ENCODE measurements at places on chromosomes 16 and 17. TPM values are rescaled to one million over a fixed set of nuclear protein-coding genes. Genes with fewer than 3 reads are reported as not detected.

CSH2 gene
- not detected for total RNA-seq

GPRC5B gene
- total RNA-seq = 58.5 TPM

HBA2 gene
- not detected for total RNA-seq

BCL6B gene
- total RNA-seq = 0.41 TPM

C16orf89 gene
- not detected for total RNA-seq

CHST6 gene
- 22.4 TPM for total RNA-seq

FBXW10B gene
- total RNA-seq = 0.82 TPM

KCNJ18 gene
- not detected for total RNA-seq

FOXN1 gene
- not detected for total RNA-seq

TBC1D3C gene
- not detected for total RNA-seq

TM4SF5 gene
- total RNA-seq = not detected

SYNGR3 gene
- 2.2 TPM for total RNA-seq

- DNase-seq = no peak
- no peak overlapping the region for H3K27ac ChIP-seq
- H3K4me1 ChIP-seq = peaks cover 17% of the 10 kb centered on the region
- H3K4me3 ChIP-seq = peak overlapping the region; percentile 75
Observed at GRCh38 chr17:42289611-42290181, 1.4 kb downstream of the STAT5A start.

- no peaks in the 10 kb centered on the region for H3K36me3 ChIP-seq
- H3K27ac ChIP-seq = peak overlapping the region; percentile 67
- no peak overlapping the region for H3K4me3 ChIP-seq
- H3K27me3 ChIP-seq = no peaks in the 10 kb centered on the region
- peaks cover 8% of the 10 kb centered on the region for H3K4me1 ChIP-seq
Observed at GRCh38 chr16:11224096-11224893, 31.7 kb downstream of the SOCS1 start.

DNA sequence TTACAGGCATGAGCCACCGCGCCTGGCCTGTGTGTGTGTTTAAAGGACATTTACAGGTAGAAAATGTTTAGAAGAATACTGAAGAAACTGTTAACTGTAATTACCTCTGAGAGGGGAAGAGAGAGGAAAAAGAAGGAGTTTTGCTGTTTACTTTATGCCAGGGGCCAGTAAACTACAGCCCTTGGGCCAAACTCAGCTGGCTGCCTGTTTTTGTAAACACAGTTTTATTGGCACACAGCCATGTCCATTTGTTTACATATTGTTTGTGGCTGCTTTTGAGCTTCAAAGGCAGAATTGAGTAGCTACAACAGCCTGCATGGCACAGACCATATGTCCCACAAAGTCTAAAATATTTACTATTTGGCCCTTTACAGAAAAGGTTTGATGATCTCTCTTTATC is 76.4 kb downstream of the GPR139 start:
- H3K4me1 ChIP-seq = no peaks in the 10 kb centered on the region
- H3K27me3 ChIP-seq = peaks cover 41% of the 10 kb centered on the region
- no peak for DNase-seq
- no peaks in the 10 kb centered on the region for H3K36me3 ChIP-seq
- no peak overlapping the region for H3K4me3 ChIP-seq
- no peak overlapping the region for H3K27ac ChIP-seq

DNA sequence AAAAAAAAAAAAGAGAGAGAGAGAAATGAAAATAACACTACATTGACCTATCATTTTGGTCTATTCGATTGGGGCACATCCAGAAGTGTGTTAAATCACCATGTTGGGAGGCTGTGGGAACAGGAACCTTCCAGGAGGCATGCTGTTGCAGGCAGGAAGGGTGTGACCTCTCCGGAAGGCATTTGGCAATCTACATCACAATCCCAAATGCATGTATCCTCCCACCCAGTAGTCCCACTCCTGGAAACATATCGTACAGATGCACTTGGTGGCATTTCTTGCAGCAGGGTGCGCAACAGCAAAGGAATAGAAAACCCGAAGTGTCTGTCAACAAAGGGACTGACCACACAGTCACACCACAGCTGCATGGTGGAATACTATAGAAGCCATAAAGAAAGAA is 7.9 kb downstream of the PLLP start:
- DNase-seq = no peak
- H3K36me3 ChIP-seq = no peaks in the 10 kb centered on the region
- H3K4me3 ChIP-seq = no peak overlapping the region
- H3K27me3 ChIP-seq = peaks cover 6% of the 10 kb centered on the region
- no peak overlapping the region for H3K27ac ChIP-seq

GRCh38 chr17:76981545-76982295 is 113.5 kb downstream of the MGAT5B start:
- peaks cover 3% of the 10 kb centered on the region for H3K27me3 ChIP-seq
- H3K36me3 ChIP-seq = peaks cover 3% of the 10 kb centered on the region
- no peak for DNase-seq
- H3K27ac ChIP-seq = no peak overlapping the region
- H3K4me3 ChIP-seq = no peak overlapping the region
- H3K4me1 ChIP-seq = peaks cover 18% of the 10 kb centered on the region

- no peaks in the 10 kb centered on the region for H3K4me1 ChIP-seq
- no peak overlapping the region for H3K4me3 ChIP-seq
- no peaks in the 10 kb centered on the region for H3K27me3 ChIP-seq
- DNase-seq = no peak
- H3K27ac ChIP-seq = no peak overlapping the region
- H3K36me3 ChIP-seq = no peaks in the 10 kb centered on the region
Observed at GRCh38 chr16:769184-769784, 8.8 kb downstream of the MSLN start.

- H3K27ac ChIP-seq = peak overlapping the region; percentile 51
- H3K27me3 ChIP-seq = peaks cover 6% of the 10 kb centered on the region
- H3K36me3 ChIP-seq = peaks cover 4% of the 10 kb centered on the region
- DNase-seq = no peak
Observed at GRCh38 chr17:75897160-75898019, 639 bp upstream of the TRIM65 start.

- no peak for DNase-seq
- H3K27me3 ChIP-seq = no peaks in the 10 kb centered on the region
- H3K4me3 ChIP-seq = no peak overlapping the region
- H3K27ac ChIP-seq = no peak overlapping the region
Observed at GRCh38 chr16:73322856-73323255, 274.9 kb upstream of the ZFHX3 start.

DNA sequence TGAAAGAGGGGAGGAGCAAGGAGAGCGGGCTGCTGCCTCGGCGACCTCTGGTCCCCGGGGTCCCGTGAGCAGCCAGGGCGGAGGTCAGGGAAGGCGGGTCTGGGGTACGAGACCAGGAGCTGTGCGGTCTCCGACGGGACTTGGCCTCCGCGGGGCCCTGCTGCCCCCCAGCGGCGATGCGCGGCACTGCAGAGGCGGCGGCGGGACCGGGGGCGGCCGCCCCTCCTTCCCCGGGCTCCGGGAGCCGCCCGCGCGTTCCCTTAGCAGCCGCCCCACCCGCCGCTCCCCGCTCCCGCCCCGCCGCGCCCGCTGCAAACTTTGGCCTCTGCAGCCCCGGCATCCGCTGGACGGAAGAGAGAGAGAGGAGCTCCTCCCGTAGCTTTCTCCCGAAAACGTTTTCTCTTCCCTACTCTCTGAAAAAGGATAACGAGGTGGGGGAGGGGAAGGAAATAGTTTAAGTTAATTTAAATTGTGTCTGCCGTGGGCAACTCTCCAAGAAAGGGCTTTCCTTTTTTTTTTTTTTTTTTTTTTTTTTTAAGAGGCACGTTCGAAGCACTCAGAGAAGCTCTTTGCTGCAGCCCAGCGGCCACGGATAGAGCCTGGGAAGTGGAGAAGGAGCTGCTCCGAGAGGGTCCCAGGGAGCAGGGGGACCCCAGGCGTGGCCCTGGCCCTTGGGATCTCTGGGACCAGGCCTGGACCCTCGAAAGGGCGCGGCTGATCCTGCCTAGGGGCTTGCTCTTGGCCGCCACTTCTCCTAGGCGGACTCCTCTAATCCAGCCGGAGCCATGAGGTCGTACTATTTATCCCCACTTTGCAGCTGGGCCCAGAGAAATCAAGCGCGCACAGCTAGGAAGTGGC is 43.2 kb downstream of the C16orf82 start:
- H3K4me1 ChIP-seq = peaks cover 6% of the 10 kb centered on the region
- H3K27ac ChIP-seq = peak overlapping the region; percentile 87
- no peaks in the 10 kb centered on the region for H3K36me3 ChIP-seq
- DNase-seq = peak; percentile 97

GRCh38 chr16:84119368-84119767 is 2.6 kb upstream of the MBTPS1 start:
- peaks cover 7% of the 10 kb centered on the region for H3K36me3 ChIP-seq
- H3K4me3 ChIP-seq = peak overlapping the region; percentile 84
- H3K27ac ChIP-seq = peak overlapping the region; percentile 19
- DNase-seq = no peak
- H3K4me1 ChIP-seq = peaks cover 25% of the 10 kb centered on the region
- H3K27me3 ChIP-seq = no peaks in the 10 kb centered on the region

GRCh38 chr17:65638221-65638975 is 77.0 kb upstream of the AXIN2 start:
- H3K27ac ChIP-seq = no peak overlapping the region
- no peak overlapping the region for H3K4me3 ChIP-seq
- peaks cover 9% of the 10 kb centered on the region for H3K4me1 ChIP-seq
- H3K36me3 ChIP-seq = peaks cover 22% of the 10 kb centered on the region
- no peaks in the 10 kb centered on the region for H3K27me3 ChIP-seq
- DNase-seq = no peak

- DNase-seq = peak; percentile 31
- peak within 1 kb of the TSS; percentile 19 for H3K27ac ChIP-seq
- peaks cover 23% of the 10 kb centered on the region for H3K4me1 ChIP-seq
- H3K4me3 ChIP-seq = peak within 1 kb of the TSS; percentile 81
- H3K27me3 ChIP-seq = peaks cover 18% of the 10 kb centered on the region
- H3K36me3 ChIP-seq = no peaks in the 10 kb centered on the region
Observed at GRCh38 chr17:1179818-1180742, at the start of gene ABR. Gene ABR (minus strand): TSS chr17:1179981. CDS start chr17:1179727, 254 bp downstream.

DNA sequence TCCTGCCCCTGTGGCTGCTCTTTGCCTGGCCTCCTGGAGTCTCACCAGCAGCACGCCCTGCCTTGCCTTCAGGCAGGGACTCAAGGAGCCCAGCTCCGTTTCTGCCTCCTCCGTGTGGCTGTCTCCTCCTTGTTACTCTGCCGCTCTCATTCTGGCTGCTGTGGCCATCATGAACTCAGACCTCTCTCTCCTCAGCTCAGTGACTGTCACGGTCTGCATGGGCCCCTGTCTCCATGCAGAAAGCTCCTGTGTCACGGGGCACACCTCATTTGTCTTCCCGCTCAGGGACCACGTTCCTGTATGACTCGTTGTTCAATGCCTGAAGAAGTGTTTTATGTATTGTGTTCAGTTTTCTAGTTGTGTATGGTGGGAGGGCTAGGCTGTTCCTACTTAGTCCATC is 25.3 kb downstream of the RPTOR start:
- no peaks in the 10 kb centered on the region for H3K27me3 ChIP-seq
- no peak overlapping the region for H3K4me3 ChIP-seq
- no peak overlapping the region for H3K27ac ChIP-seq
- H3K4me1 ChIP-seq = peaks cover 19% of the 10 kb centered on the region
- no peaks in the 10 kb centered on the region for H3K36me3 ChIP-seq

DNA sequence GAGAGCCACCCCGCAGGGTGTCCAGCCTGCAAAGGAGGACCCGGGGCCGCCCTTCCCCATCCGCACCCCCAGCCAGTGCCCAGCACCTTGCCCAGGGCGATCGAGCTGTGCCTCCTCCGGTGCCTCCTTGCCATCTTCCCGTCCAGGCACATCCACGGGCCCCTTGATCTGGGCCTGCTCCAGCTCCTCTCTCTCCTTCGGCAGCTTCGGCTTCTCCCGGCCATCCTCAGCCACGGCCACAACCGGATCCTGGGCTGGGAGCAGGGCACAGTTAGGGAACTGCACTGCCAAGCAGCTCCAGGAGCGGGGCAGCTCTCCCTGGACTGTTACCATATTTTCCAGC is 13.8 kb downstream of the NDUFAF8 start:
- peak overlapping the region; percentile 52 for H3K27ac ChIP-seq
- H3K27me3 ChIP-seq = peaks cover 4% of the 10 kb centered on the region
- H3K36me3 ChIP-seq = peaks cover 5% of the 10 kb centered on the region
- DNase-seq = no peak
- peak overlapping the region; percentile 54 for H3K4me3 ChIP-seq

DNA sequence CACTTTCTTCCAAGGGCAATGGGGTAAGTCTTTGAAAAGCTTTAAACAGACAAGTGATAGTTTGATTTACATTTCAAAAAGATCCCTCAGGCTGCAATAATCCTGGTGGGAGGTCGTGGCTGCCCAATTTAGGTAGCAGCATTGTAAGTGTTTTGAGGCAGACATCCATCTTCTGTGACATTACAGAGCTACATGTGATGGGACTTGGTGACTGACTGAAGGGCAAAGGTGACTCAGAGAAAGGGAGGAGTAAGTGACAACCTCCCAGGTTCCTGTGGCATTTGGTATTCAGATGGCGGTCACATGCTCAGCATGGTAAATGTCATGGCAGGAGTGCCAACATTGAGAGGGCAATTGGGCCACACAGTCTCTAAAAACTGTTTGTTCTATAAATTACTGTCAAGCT is 26.5 kb downstream of the STAT3 start:
- no peak for DNase-seq
- H3K4me1 ChIP-seq = peaks cover 30% of the 10 kb centered on the region
- no peaks in the 10 kb centered on the region for H3K27me3 ChIP-seq
- H3K4me3 ChIP-seq = no peak overlapping the region
- H3K27ac ChIP-seq = no peak overlapping the region

DNA sequence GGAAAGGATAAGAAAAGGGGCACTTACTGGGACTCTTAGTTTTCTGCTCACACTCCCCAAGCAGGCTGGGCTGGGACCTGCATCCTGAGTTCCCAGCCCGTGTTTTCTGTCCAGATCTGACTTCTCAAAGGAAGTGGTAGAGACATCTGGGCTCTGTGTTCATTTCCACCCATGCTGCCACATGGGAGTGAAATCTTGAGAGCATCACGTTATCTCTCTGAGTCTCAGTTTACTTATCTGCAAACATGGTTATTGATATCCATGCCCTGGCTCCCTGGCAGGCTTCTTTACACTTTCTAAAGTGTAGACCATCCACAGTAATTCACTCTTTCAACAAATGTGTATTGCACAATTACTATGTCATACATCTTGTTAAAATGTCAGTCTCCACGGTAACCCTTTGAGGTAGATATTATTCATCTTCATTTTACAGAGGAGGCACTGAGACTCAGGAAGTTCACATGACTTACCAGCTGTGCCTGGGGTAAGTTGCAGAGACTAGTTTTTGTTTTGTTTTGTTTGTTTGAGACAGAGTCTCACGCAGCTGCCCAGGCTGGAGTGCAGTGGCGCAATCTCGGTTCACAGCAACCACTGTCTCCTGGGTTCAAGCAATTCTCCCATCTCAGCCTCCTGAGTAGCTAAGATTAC is 3.4 kb downstream of the ZNF688 start:
- H3K27me3 ChIP-seq = no peaks in the 10 kb centered on the region
- peaks cover 26% of the 10 kb centered on the region for H3K4me1 ChIP-seq
- no peaks in the 10 kb centered on the region for H3K36me3 ChIP-seq
- peak overlapping the region; percentile 34 for H3K4me3 ChIP-seq
